ENCODE measurements at places on chromosomes 4 and X. TPM values are rescaled to one million over a fixed set of nuclear protein-coding genes. Genes with fewer than 3 reads are reported as not detected.

DNA sequence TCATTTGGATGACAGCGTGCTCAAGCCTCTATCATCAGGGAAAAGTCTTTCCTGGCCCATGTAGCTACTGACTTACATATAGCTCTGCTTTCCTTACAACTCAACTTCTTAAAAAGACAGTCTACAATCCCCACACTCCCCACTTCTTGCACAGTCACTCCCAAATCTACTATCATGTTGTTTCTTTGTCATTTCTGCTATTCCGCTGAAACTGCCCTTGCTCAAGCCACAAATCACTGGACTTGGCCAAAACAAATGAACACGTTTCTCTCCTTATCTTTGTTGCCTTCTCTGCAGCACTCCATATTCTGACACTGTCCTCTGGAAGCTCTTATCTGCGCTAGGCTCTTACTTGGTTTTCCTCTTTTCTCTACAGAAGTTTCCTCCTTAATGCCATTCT, 28.2 kb downstream of the GPRIN3 start:
- no peak for DNase-seq

DNA sequence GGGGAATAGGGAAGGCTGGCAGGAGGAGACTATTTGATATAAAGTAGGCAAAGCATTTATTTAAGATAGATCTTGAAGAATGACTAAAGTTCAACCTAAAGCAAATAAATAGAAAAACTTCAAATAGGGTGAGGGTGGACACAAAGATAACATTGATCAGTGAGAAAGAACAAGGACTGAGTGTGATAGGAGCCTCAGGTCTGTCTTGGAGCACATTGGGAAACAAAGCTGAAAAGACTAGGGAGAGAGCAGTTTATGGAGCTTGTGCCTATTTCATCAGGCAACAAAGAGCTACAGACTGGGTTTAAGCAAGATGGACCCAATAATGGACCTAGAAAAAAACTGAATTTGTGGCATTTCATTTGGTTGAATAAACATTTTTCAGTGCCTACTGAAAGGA, 425.6 kb downstream of the SMARCA1 start:
- DNase-seq, result no peak

GRCh38 chrX:3450881-3451570, 104.6 kb upstream of the MXRA5 start:
- DNase-seq, result no peak

DNA sequence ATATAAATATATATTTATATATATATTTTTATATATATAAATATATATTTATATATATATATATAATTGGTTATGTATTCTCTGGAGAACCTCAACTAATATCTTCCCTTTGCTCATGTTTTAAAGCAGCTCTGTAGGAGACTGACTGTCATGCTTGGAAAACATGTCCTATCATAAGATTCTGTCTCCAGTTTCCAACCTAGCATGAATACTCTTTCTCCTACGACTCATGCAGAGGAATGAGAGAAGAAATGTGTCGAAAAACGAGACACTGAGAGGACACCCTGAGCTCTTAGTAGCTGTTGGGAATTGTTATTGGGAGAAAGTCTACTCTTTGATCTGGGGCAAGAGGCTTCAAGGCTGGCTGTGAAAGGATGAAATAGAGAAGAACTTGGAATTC, 166.5 kb upstream of the SLIT2 start:
- no peak for DNase-seq

GRCh38 chr4:107069049-107069448, 32.9 kb upstream of the DKK2 start:
- DNase-seq, result peak; percentile 7

DNA sequence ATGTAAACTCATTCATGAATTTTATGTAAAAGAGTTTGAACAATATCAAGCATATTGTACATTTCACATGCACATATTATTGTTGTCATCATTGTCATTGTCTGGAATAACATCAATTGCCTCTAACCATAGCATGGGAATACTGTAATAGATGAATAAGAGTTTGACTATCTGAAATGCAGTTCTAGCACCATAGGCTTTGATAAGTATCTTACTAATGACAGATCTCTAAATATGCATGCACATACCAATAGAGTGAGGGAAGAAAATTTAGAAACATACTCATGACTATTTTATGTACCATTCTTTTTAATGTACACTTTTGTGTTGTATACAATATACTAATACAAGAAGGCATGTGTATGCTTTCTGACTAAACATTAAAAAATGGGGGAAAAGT, 161.6 kb upstream of the SPRY1 start:
- DNase-seq, result peak; percentile 19

- DNase-seq, result no peak
Measured at GRCh38 chrX:36501169-36501702, 506.9 kb upstream of the FAM47C start.

DNA sequence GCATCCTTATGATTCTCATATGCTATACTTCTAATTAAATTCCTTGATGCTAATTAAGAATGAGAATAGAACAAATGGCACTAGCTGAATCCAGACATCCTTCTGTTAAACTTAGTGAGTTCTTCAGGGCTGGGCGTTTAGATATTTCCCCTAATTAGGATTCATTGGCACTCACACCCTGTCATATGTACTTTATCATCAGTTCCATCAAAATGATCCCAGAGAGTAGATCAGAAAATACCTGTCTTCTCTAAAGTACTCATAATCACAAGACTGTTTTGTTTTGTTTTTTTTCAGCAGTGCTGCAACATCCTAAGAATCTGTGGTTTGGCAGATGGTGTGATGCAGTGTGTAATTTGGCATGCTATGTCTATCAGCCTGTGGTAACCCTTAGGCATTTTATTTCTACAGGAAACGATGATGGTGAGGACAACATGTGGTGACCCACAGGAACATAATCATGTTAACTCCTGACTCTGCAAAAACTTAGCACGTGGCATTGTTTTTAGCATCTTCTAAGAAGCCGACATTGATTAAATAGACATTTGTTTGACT, 2528.4 kb downstream of the ARAP2 start:
- DNase-seq, result peak; percentile 79

- DNase-seq, result peak; percentile 45
Measured at GRCh38 chr4:186790630-186791029, 67.0 kb upstream of the FAT1 start.

Gene PRKG2
- total RNA-seq, result 0.40 TPM

Gene FAT1
- total RNA-seq, result 92.4 TPM

Gene AFAP1
- total RNA-seq, result 42.1 TPM

Gene L1CAM
- total RNA-seq, result 11.2 TPM

Gene EFHC2
- 0.29 TPM for total RNA-seq

Gene DMRTC1B
- total RNA-seq, result not detected

Gene SSX2B
- not detected for total RNA-seq

Measured in PC-3 (cell line).